Transverse colon (tissue), 4 donors: ENCODE measurements at places on chromosomes 2 and 18.

- no peak for DNase-seq
Measured at GRCh38 chr2:232458661-232459418, 2.9 kb downstream of the ALPI start.

DNA sequence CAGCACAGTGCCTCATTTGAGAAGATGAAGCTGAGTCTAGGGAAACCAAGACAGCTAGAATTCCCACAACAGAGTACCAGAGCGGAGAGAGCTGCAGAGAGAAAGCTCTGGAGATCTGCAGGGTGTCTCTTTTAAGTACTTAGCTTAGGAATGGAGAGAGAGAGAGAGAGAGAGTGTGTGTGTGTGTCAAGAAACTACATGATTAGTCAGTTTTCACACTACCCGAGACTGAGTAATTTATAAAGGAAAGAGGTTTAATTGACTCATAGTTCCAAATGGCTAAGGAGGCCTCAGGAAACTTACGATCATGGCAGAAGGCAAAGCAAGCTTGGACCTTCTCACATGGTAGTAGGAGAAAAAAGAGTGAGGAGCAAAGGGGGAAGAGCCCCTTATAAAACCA, 64.0 kb downstream of the HIBCH start:
- DNase-seq: no peak

- no peak for DNase-seq
Measured at GRCh38 chr18:49733321-49733720, 80.0 kb downstream of the ACAA2 start.

GRCh38 chr2:20997953-20998722, 45.7 kb downstream of the APOB start:
- DNase-seq: no peak

GRCh38 chr2:182522972-182523473, 96.2 kb upstream of the PDE1A start:
- DNase-seq: no peak
